GM12864 (cell line): ENCODE measurements at places on chromosomes 6 and 20.

DNA sequence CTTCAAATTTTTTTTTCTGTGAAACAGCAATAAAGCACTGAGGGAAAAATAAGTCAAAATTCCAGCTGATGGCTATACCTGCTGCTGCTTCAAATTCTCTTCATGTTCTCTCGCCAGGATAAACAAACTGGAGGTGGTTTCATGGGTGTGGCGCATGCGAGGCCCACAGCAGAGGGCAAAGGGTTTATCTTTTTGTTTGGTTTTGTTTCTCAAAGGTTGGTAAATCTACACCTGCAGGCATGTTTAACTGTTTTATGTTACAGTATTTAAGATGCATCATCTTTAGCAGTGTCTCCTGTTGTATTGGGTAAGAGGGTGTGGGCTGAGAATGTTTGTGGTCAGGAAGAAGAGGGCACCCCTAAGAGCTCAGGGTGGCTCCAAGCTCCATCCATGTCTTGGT is 342.2 kb downstream of the CDH26 start:
- DNase-seq: no peak

DNA sequence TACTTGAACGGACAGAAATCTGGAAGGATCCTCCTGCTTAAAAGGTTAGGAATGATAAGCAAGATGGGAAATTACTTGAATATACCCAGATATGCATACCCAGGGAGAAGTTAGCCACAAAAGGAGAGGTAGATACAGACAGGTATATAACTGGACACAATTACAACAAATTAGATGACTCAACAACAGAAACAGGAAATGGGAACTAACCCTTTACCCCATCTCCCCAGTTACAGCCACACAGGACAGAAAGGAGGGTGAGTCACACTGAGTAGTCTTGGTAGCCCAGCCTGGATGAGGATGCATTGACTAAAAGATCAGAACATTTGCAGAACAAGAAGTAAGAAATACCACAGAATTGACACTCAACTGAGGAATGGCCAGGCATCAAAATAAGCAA is 61.2 kb downstream of the C6orf52 start:
- DNase-seq: peak; percentile 24

DNA sequence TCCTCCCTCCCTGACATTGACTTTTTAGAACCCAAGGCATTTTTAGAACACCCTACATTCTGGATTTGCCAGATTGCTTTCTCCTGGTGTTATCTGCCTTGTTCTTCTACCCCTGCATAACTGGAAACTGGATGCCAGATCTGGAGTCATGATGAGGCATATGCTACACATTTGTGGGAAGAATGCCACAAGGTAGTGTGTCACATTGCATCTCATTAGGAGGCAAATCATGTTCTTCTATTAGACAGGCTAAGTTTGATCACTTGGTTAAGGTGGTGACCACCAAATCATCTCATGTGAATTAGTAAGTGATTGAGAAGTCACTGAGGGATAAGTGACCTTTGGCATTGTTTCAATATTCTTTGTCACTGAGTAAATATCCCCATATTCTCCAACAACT is 12.9 kb upstream of the NKX2-2 start:
- no peak for DNase-seq

DNA sequence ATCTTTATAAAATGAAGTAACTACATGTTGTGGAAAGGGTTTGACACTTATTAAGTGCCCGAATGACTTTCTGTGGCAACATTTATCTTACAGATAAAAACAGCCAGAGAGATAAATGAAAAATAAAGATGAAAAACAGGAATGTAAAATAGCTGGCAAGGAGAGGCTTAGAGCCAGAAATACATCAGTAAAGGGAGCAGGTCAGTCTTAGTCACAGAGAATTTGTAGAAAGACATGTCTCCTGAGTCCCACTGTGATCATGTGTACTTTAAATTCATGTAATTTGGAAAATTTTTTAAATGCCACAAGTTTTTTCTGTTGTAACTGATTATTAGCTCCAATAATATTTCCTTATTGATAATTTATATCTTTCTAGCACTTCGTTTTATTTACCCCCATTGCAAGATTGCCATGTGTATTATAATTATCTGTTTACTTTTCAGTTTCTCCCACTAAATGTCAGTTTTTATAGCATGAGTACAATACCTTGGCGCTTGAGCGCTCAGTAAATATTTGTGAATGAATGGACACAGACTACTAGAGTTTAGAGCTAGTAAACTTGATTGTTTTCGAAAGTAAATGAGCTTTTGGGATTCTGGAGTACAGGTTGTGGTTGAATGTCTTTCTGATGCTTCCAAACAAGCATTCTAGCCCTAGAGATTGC is 15.2 kb downstream of the TAB2 start:
- no peak for DNase-seq

DNA sequence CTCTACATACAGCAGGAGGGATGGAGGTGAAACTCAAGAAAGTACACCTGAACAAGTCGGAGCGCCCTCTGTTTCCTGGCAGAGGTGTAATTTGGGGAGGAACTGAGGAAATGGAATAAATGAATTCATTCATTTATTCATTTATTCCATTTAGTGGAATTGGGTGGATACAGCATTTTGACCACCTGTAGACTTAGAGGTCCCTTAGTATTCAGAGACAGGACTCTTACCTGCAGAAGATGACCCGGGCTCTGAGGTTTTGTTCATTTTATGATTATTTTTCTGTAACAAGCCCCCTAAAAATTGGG is 9.1 kb downstream of the TRIM31 start:
- no peak for DNase-seq
